ENCODE measurements at places on chromosomes 12 and 14. TPM values are rescaled to one million over a fixed set of nuclear protein-coding genes. Genes with fewer than 3 reads are reported as not detected.

DNA sequence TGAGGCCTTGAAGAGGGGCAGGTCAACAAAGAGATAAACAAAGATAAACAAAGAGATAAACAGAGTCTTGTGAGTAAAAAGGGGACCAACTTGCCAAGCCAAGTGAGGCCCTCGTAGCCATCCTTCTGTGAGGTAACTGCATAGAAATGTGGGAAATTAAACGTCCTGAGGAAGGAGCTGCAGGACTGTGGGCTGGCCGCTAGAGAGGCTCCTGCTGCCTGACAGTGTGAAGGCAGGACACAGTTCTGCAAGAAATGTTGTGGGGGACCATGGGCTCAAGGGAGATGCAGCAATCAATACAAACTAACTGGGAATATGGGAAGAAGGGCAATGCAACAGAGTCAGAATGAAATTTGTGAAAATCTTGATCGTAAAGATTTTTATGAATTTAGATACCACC, 91.9 kb downstream of the SLC8A3 start:
- no peak for DNase-seq

- DNase-seq, result no peak
Observed at GRCh38 chr12:56522411-56523193, 982 bp downstream of the RBMS2 start.

P3H3 gene
- total RNA-seq, result 0.18 TPM

GRCh38 chr12:61308220-61308619, 952.0 kb upstream of the USP15 start:
- DNase-seq, result no peak

IAPP gene
- not detected for total RNA-seq

DNA sequence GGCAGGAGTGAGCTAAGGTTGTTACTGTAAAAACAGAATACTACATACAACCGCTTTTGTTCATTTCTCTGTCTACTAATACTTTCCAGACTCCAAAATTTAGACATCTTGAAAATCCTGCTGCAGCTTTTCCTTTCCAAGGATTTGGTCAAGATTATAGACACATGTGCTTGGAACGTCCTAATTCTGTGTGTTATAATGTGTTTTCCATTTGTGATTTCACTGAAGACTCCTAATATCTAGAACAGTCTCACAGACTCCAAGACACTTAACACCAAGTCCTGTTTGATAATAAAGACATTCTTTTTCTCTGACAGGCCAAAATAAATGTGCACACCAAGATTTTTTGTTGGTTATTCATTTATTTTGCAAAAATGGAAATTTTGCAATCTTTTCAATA, 41.8 kb upstream of the TMTC2 start:
- no peak for DNase-seq

RNASE7 gene
- total RNA-seq, result not detected

TAS2R13 gene
- total RNA-seq, result 0.23 TPM

- DNase-seq, result no peak
Observed at GRCh38 chr14:38958589-38958988, 144.4 kb downstream of the SEC23A start.

DNA sequence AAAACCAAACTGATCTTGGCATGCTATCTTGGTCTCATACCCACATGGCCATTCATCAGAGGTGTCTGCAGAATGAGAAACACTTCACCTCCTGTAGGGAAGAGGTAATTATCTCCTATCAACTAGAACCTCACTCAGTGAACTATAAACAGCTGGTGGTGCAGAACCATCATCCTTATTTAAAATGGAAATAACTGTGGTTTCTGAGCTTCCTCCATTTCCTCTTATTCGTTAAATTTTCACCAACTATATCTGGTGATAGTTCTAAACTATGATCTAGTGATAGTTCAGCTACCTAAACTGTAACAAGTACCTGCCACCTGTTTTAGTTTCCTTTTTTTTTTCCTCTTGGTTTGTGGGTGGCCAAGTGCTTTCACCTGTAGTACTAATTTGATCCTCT, 218.5 kb downstream of the FUT8 start:
- no peak for DNase-seq

DNA sequence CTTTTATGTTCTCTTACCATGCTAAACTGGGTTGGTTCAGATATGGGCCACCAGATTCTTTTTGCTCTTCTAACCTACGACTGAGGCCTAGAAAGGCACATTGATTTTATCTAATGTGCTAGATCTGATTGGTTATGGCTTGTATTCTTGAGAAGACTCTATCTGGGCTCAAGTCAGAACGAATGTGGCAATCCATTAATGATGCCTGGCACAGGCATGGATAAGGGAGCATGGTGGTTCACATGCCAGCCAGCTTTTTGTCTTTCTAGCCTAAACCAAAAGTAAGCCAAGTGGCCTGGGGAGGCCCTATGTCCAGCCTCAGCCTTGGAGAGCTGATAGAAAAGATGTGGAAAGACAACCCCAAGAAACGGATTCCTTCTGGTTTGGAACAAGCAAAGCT, 82.7 kb downstream of the KNTC1 start:
- no peak for DNase-seq

PTPRO gene
- 1.5 TPM for total RNA-seq

DNA sequence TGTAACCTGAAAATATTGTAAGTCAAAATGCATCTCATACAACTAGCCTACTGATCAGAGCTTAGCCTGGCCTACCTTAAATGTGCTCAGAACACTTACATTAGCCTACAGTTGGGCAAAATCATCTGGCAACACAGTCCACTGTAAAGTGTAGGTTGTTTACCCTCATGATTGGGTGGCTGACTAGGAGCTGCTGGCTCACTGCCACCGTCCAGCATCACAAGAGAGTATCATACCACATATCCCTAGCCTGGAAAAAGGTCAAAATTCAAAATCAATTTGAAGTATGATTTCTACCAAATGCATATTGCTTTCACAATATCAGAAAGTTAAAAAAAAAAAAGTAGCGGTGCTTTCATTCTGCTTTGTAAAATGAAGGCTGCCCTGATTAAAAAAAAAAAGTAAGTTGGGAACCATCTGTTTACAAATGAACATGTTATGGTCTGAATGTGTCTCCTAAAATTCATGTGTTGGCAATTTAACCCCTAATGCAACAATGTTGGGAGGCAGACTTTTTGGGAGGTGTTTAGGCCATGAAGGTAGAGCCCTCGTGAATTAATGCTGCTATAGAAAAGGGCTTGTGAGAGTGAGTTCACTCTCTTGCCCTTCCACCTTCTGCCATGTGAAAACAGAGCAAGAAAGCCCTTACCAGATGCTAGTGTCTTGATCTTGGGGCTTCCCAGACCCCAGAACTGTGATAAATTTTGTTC, 211.8 kb downstream of the PPM1H start:
- no peak for DNase-seq

- DNase-seq, result no peak
Observed at GRCh38 chr14:36495666-36496065, 24.4 kb downstream of the NKX2-1 start.

PMCH gene
- total RNA-seq, result 1.4 TPM

HPD gene
- not detected for total RNA-seq

DNA sequence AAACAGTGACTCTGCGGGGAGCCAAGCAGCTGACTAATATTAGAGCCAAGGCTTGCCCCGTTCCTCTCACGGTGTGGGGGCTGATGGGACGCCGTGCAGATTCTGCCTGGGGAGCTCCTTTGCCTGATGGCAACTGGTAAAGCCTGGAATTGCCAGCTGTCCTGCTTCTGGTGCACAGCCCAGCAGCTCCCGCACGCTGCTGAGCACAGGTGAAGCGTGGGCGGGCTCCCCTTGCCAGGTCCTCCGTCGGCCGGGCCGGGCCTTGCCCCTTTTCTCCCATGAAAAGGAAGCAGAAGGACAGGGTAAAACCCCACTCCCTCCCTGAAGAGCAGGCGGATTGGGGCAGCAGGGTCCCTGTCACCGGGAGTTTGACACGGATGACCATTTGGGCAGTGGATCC, 79.0 kb downstream of the WDR20 start:
- no peak for DNase-seq

KLHL33 gene
- total RNA-seq, result not detected

- DNase-seq, result no peak
Observed at GRCh38 chr12:122981036-122981471, 573 bp downstream of the ARL6IP4 start.

DNA sequence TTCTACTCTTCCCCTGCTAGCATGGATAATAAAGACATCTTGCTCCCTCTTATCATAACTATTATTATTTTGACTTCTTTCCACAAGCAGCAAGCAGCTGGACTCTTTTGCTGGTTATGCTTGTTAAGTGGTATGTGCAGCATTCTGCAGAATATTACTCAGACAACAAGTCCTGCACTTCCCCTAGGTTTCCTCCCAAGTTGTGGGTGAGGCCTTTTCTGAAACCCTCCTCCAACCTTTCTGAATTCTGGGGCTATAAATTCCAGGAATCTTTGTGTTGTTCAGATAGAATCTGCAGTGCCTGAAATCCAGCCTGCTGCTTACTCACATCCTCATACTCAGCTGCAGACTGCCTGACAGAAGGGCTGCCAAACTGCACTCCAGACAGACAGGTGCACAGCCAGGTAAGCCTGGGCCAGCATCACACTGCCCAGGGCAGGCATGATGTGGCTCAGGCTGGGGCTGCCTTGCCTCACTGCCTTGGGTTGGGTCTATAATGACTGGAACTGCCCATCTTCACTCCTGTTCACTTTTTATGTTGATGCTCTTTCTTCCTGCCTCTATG, 6.2 kb upstream of the DHRS2 start:
- no peak for DNase-seq

OVCH1 gene
- not detected for total RNA-seq

ZC3H14 gene
- total RNA-seq, result 33.1 TPM

GPRC5A gene
- 0.03 TPM for total RNA-seq

DNA sequence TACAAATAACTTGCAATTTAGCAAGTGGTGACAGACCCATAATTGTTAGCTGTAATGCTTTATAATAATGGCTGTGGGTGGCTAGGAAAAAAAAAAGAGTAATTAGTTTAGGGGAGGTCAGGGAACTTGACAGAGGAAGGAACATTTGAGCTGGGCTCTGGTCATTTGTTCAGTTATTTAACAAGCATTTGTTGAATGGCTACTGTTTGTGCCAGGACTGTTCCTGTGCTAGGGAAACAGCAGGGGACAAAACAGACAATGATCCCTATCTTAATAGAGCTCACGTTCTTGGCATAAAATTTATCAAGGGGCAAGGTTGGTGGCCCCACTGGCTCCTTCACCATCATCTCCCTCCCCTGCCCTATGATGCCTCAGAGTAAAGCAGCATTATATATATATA, 18.5 kb downstream of the CHST11 start:
- DNase-seq, result no peak

RFX4 gene
- not detected for total RNA-seq

DNA sequence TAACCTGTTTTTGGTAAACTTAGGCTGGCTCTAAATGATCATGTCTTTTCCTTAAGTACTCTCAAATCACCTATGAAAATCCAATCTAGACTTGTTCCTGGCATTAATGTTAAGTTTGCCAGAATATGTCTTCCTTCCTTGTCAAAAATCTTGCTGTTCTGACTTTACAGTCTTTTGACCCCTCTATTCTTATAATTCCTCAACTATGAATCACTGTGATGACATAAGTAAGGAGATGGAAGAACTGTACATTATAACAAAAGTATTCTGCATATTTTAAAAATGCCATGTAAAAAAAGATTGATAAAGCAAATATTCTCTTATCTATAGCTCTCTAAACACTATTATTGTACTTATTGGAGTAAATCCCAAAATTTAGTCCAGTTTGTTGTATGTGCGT, 51.4 kb upstream of the BAZ1A start:
- no peak for DNase-seq

DNA sequence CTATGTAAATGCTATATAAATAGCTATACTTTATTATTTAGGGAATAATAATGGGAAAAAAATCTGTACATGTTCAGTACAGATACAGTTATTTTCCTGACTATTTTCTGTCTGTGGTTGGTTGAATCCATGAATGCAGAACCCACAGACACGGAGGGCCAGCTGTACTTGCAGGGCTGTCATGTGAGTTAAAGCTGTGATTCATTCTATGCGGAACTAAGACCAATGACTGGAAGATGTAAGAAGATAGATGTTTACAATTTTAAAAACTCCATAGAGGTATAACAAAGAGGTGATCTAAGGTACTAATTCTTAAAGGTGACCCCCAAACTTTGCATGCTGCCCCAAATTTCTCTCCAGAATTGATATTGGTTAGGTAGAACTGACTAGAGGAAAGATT, 14.6 kb downstream of the PCNX4 start:
- no peak for DNase-seq

TTC6 gene
- total RNA-seq, result not detected

- DNase-seq, result no peak
Observed at GRCh38 chr12:122090759-122091515, 12.4 kb downstream of the MLXIP start.

GRCh38 chr12:57632073-57632957, 686 bp downstream of the B4GALNT1 start:
- peak; percentile 25 for DNase-seq

KRT80 gene
- not detected for total RNA-seq

GALNT9 gene
- total RNA-seq, result not detected
